ENCODE measurements at places on chromosomes 3 and 15. TPM values are rescaled to one million over a fixed set of nuclear protein-coding genes. Genes with fewer than 3 reads are reported as not detected.
A peak's percentile ranks its signal among the peaks of the same experiment; 100 is the strongest.

DNA sequence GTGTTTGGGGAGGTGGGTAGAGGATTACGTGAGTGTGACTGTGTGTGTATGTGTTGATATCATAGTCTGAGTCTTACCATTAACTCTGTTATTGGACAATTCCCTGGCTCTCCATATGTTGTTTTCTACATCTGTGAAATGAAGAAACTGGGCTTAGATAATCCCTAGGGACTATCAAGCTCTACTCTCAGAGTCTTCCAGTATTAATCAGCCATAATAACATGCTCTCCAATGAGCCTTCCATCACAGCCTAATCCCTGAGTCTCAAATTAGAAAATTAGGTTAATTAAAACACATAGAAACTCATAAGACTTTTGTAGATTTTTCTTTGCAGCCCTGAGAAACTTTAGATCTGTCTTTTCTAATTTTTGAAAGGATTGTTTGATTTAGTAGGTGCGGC lies 404.2 kb upstream of the RARB start:
- DNase-seq, result no peak

DNA sequence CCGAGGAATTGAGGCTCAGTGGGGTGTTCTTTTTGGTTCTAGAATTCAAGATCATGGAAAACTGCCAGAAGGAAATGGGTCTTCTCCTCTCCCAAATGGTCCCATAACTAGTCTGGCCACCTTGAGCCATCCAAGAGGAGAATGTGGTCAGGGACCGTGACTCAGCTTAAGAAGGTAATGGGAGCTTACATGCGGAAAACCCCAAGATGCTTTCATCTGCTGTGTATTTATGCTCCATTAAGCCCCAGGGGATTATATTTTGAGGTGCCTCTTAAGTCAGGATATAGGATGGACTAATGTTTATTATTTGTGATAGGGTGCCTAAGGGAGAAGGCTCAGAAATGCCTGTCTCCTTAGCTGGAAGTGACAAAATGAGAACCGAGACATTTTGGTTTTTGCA lies 39.2 kb upstream of the DLG1 start:
- peak; percentile 40 for DNase-seq

GRCh38 chr3:71430941-71431552 lies 152.5 kb downstream of the FOXP1 start:
- DNase-seq, result no peak

DNA sequence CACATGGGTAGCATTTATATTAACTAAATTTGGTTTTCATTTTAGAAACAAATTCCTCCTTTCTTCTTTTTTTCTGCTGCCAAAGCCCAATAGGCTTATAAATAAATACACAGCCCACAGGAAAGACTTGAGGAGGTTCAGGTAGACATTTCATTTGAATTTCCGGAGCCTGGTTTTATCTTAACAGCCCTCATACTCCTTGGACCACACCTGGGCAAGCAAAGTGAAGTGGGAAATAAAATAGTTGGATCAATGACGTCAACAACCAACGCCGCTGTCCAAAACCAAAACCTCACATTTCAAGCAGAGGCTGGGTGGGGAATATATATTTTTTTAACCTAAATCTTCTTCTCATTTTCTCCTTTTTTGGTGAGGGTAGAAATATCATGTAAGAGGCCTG lies 53.2 kb downstream of the RFTN1 start:
- DNase-seq, result no peak

IRAK2 gene
- 10.6 TPM for total RNA-seq

DNA sequence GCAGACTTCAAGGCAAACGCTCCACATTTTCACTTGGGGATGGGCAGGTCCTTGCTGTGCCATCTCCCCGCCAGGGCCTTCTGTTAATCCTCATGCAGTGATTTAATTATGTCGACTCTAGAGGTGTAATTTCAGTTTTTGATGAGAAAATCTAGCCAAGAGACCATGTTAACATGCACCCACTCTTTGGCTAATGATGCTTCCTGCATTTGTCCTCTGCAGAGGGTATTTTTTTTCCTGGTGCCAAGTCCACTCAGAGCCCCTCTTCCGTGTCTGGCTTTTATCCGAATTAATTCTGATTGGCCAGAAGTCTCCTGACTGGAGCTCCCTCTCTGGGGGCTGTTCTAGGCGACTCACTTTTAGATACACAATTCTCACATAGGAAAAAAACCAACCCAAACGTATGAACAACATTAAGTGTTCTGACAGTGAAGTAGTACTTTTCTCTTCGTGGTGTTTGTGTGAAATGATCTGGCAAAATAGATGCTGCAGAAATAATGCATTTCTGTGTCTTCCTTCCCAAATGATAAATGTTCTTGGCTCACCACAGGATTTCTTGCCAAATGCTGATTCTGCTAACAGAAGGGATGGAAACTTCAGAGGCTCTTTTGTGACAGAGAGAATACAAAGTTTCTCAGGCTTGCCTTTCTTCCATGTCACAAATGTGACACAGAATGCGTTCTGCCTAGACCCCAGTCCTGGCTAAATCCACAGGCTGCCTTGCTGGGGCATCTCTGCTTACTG lies 190.0 kb downstream of the CACNA2D3 start:
- no peak for DNase-seq

SH3GL3 gene
- 3.9 TPM for total RNA-seq

STRC gene
- total RNA-seq, result 0.74 TPM

NRG4 gene
- total RNA-seq, result not detected

CRABP1 gene
- total RNA-seq, result not detected

GRCh38 chr3:18649666-18650363 lies 224.7 kb upstream of the SATB1 start:
- no peak for DNase-seq

MCTP2 gene
- 21.1 TPM for total RNA-seq

DNA sequence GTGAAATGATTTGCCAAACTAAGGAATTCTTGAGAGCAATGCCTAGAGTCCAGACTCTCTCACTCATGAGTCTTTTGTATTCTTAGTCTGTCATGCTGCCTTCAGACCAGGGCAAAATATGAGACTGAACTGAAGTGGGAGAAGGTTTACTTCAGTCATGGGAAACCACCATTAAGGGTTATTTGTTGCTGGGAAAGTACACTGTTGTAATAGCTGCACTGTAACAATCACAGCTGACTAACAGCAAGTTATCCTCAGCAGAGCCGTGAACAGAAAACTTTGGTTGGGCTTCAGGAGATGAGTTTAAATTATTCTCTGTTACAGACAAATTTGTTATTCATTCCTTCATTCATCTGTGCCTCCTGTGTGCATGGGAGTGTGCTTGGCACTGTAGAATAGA lies 258.5 kb downstream of the ROBO2 start:
- no peak for DNase-seq

FETUB gene
- total RNA-seq, result 3.7 TPM

C2CD4A gene
- not detected for total RNA-seq

DNA sequence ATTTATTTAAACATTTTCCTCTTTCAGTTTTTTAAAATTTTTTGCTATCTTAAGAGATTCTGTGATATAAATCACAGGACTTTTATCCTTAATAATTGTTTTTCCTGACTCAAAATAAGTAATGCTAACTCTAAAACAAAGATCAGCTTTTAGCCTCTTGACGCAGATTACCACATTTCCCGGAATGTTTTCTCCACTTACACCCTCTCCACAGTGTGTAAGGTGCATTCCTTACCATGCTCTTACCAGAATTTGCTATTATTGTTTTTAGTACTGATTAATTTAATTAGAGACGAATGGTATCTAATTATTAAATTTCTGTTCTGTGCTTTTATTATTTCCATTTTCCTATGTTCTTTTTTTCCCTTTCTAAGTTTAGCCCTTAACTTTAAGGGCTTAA lies 34.8 kb downstream of the GUCA1C start:
- no peak for DNase-seq

DNA sequence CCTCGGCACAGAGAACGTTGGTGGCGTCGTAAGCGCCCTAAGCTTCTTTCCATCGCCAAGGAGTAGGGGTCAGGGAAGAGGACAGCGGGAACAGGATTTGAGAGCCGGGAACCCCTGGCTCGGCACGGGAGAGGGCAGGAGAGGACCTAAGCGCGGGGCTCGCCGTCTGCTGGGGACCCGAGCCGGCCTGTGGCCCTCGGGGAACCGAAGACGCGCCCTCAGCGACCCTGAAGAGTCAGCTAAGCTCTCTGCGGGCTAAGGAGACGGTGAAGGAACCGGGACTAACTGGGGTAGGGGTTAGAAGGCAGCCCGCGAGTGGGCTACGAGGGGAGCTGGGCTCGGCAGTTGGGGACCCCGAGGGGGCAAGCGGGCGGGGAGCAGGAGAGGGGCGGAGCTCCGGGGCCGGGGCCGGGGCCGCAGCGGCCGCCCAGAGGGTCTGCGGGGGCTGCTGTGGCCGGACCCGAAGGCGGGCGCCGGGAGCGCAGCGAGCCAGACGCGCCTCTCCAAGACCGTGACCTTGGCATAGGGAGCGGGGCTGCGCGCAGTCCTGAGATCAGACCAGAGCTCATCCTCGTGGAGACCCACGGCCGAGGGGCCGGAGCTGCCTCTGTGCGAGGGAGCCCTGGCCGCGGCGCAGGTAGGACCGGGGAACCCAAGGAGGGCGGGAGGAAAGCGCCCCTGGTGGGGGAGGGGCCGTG lies 574 bp downstream of the CASR start:
- DNase-seq, result no peak

GRCh38 chr15:63888146-63888545 lies 54.4 kb upstream of the HERC1 start:
- DNase-seq, result no peak

- no peak for DNase-seq
These were observed 240.2 kb upstream of the ZNF717 start for GRCh38 chr3:76025561-76025960.

- no peak for DNase-seq
These were observed 10.9 kb upstream of the LXN start for GRCh38 chr3:158683230-158683962.

PARP15 gene
- total RNA-seq, result 5.9 TPM

- DNase-seq, result no peak
These were observed 44.8 kb upstream of the MUC4 start for GRCh38 chr3:195856410-195857084.

LINGO1 gene
- 4.7 TPM for total RNA-seq

DNA sequence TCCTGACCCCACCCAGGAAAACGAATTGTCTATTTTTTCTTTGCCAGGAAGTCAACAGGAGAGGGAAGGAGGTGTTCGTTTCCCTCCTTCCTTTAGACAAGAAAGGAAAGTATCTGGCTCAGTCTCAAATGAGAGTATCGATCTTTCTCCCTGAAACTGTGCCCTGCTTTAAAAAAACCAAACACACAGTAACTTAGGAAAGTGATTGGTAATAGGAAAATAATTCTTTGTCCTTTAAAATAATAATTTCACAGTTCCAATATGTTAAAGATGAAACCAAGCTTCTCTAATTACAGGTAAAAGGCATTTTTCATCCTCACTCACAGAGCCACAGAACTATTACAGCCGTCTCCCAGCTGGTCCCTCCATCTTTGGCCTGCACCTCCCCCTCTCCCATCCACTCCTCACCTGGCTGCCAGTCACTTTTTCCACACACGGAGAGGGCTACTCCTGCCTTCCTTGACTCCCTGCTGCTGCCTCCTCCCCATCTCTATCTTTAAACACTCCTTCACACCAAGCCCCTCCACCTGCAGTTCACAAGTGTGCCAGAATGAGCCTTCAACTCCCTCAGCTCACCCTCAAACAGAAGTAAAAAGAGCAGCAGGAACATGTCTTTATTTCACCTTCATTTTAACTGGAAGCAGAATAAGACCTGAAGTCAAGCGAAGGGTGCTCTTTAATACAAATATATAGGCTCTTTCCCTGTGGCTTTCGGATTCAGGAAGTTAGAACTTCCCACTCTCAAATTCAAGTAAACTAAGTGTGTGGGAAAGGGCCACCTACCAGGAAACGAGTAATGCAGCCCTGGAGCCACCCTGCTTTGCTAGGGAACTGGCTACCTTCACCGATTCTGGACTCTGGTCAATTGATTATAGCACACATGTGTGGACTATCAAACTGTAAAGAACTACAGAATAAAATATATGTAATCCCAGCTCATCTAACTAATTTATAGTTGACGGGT lies 116.4 kb downstream of the SENP2 start:
- no peak for DNase-seq

GRCh38 chr15:78730955-78731354 lies 80.3 kb downstream of the ADAMTS7 start:
- DNase-seq, result no peak

DNA sequence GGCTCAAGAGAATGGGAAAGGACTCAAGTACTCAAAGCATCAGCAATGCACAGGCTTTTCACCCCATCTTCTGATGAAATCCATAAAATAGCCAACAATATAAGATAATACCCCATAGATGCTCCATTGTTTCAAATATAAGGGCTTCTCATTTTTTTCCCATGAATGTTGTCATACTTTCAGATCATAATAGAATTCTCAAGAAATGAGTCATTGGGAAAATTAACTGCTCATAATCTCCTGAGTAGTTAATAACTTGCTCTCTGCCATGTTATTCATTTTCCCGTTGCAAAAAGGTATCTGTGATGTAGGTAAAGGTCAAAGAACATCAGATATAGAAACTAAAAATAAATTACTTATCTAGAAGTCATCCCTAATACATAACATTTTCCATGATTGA lies 121.9 kb downstream of the NSUN3 start:
- DNase-seq, result no peak

ZNF662 gene
- total RNA-seq, result 6.6 TPM

KNG1 gene
- not detected for total RNA-seq

GRCh38 chr15:72912996-72913395 lies 129.4 kb upstream of the ADPGK start:
- DNase-seq, result no peak

DNA sequence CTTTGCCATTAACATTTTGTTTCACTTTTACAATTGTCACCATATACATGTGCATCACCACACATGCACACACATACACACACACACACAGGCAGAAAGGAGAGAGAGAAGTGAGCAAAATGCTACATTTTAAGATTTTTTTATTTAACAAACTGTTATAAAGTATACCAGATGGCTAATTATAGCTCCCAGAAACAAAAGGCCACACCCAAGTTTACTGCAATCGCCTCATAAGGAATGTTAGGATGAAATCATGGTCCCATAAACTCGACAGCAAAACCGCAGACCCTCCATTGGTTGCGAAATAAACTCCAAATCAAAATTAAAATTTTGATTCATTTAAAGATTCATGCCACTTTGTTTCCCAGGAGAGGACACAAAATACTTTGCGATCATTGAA lies 16.1 kb upstream of the C15orf61 start:
- DNase-seq, result no peak
